ENCODE measurements at places on chromosomes 13 and 19.

DNA sequence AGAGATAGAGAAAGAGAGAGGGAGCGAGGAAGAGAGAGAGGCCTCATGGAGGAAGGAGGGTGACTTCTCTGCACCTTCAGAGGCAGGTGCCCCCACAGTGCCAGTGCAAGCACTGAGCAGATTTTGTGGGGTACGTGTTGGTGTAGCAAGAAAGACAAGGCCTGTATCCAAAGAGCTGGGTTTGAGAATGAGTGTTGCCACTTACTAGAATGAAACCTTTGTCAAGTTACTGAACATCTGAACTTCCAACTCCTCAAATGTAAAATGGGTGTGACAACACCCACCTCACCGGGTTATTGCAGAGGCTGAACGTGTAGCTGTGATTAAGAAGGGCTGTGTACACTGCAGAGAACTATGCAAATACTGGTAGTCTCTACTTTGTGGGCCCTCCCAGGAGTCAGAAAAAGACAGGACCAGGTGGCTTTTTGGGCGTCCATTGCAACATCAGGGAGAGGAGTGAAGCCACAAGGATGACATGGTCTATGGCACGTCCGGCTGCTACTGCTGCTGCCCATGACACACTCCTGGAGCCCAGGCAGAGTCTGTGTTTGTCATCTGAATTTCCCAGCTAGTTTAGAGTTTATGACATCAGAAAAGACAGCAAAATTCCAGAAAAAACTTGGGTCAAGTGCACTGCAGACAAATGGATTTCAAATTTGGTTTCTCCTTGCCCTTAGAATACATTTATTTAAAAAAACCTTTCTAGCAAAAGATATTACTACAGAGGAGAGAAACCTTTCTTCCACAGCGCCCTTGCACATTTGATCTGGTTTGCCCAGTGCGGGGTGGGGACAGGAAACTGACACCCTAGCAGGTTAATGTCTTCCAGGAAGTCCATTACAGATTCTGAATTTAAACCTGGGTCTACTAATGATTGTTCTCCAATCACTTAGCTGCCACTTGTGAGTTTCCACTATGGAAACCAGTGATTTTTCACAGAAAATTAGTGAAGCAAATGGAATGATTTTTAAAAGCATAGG, 54.0 kb upstream of the ATP12A start:
- DNase-seq: no peak

- no peak for DNase-seq
These were observed at the start of gene SLC17A7 for GRCh38 chr19:49441210-49441959. SLC17A7 (minus strand) TSS chr19:49441527; CDS start chr19:49441379, 148 bp downstream.

DNA sequence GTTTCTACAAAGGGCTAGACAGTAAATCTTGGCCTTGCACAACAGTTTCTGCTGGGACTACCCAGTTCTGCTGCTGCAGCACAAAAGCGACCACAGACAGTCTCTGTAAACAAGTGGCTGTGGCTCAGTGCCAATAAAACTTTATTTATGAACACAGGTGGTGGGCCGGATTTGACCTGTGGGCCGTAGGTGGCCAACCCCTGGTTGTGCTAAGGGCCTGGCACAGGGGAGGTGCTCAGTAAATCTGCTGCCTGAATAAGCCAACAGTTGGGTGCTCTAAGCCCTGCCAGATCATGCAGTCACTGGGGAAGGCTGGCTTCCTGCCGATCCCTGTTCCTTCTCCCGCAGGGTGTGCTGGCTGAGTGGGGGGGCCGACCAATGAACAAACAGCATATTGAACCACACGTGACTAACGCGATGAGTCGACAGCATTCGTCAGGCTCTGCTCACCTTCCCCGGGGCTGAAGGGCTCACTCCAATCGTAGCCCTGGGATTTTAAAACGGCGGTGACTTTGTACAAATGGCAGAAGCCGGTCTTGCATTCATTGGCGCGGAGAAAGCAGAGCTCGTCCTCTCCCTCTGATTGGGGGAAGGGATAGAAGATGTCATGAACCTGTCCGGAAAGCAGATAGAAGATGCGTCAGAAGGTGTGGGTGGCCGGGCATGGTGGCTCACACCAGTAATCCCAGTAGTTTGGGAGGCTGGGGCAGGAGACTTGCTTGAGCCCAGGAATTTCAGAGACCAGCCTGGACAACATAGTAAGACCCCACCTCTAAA, 24.3 kb upstream of the MYDGF start:
- DNase-seq: peak; percentile 84

DNA sequence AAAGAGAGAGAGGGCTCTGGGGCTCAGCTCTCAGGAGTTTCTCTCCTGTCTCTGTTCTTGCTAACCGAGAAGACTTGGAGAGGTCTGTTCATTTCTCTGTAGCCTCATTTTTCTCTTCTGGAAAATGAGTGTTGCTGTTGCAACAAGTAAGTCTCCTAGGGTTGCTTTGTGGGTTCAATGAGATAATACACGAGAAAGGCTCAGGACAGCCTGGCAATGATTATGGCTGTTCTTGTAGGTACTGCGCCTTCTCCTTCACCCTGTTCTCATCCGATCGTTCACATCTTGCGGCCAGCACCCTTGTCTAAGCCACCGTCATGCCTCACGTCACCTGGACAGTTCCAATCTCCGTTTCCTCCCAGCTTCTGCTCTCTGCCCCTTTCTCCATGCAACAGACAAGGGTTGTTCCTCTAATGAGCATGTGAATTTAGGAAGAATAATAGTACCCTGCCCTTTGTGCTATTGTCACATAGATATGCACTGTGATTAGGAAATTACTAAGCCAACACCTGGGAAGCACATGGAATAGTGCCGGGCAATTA, 4.2 kb downstream of the C5AR1 start:
- DNase-seq: no peak

DNA sequence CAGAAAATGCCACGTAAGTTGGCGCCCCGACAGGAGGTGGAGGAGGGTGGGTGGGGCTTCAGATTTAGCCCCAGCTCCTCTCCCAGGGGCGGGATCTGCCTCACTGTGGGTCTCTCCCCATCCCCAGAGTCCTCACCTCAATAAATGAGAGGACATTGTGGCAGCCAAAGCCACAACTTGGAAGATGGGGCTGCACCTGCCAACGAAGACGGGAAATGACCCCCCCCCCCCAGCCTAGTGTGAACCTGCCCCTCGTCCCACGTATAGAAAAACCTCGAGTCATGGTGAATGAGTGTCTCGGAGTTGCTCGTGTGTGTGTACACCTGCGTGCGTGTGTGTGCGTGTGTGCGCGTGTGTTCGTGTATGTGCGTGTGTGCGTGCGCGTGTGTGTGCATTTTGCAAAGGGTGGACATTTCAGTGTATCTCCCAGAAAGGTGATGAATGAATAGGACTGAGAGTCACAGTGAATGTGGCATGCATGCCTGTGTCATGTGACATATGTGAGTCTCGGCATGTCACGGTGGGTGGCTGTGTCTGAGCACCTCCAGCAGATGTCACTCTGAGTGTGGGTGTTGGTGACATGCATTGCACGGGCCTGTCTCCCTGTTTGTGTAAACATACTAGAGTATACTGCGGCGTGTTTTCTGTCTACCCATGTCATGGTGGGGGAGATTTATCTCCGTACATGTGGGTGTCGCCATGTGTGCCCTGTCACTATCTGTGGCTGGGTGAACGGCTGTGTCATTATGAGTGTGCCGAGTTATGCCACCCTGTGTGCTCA, 1.5 kb upstream of the TRAPPC5 start:
- no peak for DNase-seq

DNA sequence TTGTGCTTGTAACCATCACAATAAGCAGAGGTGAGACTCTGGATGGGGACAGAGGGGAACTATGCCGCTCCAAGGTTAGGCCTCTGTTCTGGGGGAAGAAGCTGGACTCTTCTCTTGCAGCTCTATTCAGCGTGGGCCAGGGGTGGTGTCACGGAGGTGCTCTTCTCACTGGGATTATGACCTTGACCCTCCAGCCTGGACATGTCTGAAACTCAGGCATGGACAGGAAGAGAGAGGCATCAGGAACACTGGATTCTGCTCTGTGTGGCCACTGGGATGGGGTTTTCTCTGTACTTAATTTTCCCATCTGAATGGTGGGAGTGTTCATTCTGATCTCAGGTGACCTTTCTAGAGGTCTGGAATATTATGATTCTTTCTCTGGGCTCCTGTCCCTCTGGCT, 7.6 kb downstream of the MEGF8 start:
- no peak for DNase-seq

GRCh38 chr13:95485045-95485517, 67.4 kb upstream of the CLDN10 start:
- peak; percentile 16 for DNase-seq

DNA sequence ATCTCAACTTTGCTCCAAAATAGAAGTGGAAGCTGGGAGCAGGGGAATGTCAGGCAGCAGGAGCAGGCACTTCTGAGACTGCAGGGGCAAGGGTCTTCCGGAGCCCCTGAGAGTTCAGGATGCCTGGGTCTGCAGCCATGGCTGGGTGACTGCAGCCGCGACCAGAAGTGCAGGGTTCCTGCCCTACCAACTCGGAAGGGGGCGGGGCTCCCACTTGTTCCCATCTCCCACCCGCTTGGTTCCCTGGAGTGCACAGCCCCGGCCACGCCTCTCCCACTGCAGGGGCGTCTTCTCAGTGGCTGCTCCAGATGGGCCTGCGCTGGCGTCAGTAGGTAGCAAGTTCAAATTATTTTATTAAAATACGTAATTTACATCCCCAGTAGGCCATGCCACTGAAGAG, 1631.7 kb downstream of the OLFM4 start:
- no peak for DNase-seq

DNA sequence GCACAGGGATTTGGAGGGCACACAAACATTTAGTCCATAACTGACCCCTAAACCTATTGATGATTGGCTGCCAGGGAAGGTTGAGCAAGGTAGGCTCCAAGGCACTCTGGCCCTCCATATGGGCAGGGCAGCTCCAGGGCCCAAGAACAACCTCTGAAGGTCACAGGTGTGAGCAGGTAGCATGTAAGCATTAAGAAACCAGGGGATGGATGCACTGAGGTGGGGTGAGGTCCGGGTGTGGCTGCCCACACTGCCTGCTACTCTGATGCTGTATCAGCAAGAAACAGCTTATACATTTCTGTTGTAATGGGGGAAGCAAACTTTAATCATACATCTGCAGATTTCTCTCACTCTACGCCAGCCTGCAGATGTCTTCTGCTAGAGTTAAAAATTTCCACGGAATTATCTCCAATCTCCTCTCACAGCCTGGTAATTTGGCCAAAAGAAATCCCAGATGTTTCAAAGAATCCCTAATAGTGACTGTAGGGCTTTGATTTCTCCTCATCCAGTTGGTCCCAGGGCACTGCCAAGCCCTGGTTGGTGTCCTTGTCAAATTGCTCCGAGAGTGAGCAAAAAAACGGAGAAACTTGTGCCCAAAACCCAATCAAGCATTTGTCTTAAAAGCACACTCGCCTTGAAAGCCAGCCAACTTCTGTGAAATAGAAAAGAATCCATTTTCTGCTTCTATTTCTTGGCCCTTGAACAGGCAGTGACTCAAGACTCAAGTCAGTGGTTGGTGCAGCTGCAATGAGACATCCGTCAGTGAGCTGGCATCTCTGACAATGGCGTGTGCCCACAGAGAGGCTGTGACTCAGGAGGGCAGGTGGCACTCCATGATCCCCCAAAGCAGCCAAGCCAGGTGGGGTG, 72.5 kb upstream of the MRI1 start:
- DNase-seq: peak; percentile 6

DNA sequence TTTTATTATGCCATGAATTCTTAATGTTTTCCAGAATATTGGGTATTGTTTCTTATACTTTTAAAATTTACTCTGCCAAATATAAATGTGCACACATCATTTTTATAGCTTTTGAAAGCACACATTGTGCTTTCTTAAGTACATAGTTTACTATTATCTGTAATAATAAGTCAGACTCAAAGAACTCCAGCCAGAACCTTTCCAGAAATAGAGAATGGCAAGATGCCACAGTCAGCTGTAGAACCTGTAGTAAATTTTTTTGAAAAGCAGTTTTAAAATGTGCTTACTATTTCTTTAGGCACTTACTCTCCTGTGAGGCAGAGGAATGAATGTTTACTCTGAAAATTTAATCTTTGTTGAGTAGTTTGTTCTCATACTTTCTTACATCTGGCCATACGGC, 1287.1 kb downstream of the PCDH9 start:
- DNase-seq: peak; percentile 3

GRCh38 chr19:8302357-8302691, 5.8 kb downstream of the CD320 start:
- no peak for DNase-seq

DNA sequence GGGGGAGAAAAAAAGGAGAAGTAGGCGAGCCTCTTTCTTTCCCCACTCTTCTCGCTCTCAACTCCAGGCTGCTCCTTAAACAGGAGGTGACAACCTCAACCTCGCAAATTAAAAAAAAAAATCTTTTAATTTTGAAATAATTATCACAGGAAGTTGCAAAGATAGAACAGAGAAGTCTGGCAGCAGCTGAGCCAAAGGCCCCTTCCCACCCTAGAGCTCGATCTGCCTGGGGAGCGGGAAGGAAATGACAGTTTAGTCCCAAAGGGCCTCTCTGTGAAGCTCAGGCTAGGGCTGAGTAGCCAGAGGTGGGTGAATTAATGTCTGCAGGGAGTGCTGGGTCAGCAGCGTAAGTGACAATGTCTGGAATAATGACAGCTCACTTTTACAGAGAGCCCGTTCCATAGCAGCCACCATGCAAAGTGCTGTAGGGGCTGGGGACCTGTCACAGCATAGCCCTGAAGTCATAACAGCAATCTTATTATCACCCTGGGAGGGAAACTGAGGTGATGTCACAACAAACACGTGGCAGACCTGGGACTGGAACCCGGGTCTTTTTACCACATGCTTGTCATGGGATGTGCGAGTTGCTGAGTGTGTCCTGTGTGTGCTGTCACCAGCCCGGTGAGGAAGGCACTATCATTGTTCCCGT, 8.8 kb upstream of the CD22 start:
- DNase-seq: no peak

DNA sequence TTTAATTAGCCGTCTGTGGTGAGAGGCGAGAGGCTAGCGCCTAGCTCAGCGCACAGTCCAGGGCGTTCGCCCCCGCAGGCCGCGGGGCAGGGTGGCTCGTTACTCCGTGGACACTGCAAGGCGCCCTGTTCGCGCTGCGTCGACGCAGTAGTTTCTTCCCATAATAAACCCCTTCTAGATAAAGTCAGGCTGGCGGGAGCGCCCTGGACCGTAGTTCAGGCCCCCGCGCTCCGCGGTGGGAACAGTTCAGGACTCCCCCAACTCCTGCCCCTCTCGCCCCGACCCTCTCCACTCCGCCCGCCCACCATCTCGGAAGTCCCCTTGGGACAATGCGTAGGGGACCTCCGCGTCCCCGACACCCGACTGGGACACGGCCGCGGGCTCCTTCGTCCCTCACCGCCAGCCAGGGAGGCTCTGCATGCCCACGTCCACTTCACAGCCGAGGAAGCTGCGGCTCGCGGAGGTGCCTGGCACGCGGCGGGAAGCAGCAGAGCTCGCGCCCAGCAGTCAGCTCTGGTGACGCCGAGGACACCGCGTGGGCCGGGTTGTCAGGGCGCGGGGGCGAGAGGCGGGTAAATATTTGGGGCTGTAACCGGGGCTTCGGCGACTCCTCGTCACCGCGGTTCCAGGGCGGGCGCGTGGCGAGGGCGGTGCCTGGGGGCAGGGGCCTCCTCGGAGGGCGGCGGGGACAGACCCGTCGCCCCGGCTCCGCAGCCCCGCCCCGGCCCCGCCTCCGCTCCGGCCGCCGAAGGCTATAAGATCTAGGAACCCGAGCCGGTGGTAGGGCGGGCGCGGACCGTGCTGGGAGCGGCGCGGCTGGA, at the start of gene RGCC:
Gene RGCC, plus strand, starts transcription at position 783 of the 821 bp plus-strand sequence. CDS start 158 bp downstream, outside the sequence.
- peak; percentile 57 for DNase-seq

GRCh38 chr19:58514564-58515022, 2.8 kb upstream of the SLC27A5 start:
- DNase-seq: no peak

GRCh38 chr19:12967907-12968306, 1.5 kb upstream of the DAND5 start:
- no peak for DNase-seq

- no peak for DNase-seq
These were observed 67.9 kb downstream of the RAB20 start for GRCh38 chr13:110493613-110494012.

- peak; percentile 33 for DNase-seq
These were observed 515.0 kb downstream of the TBC1D4 start for GRCh38 chr13:74966814-74967424.

Data from fibroblast of skin of back (primary cell).